AG08396 (cell line): ENCODE measurements at places on chromosomes 3 and 15.

GRCh38 chr15:33782966-33783365 lies 185.3 kb upstream of the CHRM5 start:
- DNase-seq, result no peak

DNA sequence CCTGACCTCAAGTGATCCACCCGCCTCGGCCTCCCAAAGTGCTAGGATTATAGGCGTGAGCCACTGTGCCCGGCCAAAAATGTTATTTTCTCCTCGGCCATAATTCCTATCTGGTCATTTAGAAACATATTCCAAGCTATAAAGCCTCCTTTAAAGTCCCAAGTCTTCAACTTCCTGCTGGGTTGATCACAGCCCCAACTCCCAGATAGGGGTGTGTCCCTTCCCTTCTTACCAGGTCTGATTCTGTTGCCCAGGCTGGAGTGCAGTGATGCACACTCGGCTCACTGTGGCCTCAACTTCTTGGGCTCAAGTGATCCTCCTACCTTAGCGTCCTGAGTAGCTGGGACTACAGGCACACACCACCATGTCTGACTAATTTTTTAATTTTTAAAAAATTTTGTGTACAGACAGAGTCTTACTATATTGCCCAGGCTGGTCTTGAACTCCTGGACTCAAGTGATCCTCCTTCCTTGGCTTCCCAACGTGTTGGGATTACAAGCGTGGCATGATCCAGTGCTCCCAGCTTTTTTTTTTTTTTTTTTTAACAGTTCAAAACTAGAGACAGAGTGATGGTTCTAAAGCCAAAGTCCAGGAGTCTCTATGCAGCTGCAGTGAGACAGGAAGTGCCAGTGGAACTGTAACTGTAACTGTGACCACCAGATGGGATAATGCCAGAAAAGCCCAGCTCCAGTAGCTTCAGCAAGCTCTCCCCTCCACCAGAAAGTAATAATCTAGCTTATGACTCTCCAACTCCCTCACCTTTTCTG lies 8.2 kb upstream of the PRKAR2A start:
- DNase-seq, result no peak

GRCh38 chr15:43465100-43465499 lies 27.9 kb downstream of the TP53BP1 start:
- peak; percentile 45 for DNase-seq

- DNase-seq, result no peak
Measured at GRCh38 chr3:174062923-174063322, 665.4 kb downstream of the NLGN1 start.

- no peak for DNase-seq
Measured at GRCh38 chr3:14406336-14406735, 3.9 kb downstream of the SLC6A6 start.

DNA sequence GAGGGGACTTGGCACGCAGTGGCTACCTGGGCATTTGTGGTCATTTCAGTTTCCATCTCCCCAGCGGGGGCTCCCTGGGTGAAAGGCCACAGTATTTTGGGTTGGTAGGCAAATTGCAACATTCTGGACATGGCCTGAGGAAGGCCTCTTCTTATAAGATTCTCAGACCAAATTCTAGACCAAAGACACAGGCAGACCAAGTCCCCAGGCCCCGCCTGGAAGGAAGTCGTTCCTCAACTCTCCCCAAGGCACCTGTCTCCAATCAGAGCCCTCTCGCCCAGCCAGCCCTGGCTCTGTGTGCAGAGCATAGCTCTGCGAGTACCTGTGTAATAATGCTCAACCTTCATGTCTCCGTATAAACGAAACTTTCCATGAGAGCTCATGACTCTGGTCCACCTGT lies 53.1 kb downstream of the GRIP2 start:
- DNase-seq, result no peak

DNA sequence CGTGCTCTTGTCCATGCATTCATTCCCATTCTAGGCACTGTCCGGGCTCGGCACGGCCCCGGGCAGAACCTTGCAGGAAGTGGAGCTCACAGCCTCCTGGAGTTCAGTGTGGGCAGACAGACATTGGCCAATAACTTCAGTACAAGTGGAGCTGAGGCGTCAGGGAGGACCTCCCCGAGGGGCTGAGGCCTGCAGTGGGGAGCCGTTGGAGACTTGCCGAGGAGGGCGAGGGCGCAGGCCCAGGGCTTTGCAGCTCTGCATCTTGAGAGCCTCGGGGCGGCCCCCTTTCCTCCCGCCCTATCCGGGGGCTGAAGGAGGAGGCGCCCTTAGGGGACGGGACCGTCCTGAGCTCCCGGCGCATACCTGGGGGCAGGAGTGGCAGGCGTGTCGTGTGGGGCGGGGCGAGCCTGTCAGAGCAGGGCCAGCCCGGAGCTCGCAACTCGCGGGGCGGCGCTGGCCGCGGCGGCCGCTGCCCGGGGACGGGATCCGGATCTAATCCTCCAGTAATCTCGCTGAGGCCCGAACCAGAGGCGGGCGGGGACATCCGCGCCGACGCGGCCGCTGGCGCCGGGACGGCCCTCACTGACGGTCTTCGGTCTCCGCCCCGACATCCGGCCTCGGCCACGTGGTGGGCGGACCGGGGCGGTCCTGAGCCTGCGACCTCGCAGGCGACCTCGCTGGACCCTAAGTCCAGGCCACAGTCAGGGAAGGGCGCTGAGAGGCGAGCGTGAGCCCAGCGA lies at the start of gene ACY1:
TSS of gene ACY1 (plus strand) at position 698 of the 740 bp plus-strand sequence. CDS start 530 bp downstream, outside the sequence.
- peak; percentile 98 for DNase-seq

DNA sequence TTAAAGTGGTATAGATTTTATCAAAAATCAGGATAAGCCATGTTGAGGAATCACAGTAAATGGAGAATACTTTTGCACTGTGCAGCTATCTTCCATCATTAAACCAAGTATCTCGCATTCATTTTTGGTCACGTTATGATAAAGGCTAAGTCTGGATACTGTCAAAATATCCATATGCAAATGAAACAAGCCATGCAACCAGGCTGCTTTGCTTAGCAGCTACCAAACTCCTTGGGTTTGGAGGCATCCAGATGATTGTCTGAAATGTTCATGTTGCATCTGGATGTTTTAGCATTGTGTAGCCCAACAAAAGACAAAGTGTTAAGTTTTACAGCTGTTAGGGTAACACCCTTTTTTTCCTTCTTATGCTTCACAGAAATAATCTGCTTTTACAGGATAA lies 322.9 kb upstream of the MDFIC2 start:
- DNase-seq, result no peak

GRCh38 chr3:10772271-10773161 lies 43.5 kb upstream of the SLC6A11 start:
- DNase-seq, result no peak

GRCh38 chr3:127652246-127652995 lies 20.3 kb upstream of the ABTB1 start:
- peak; percentile 74 for DNase-seq

- DNase-seq, result no peak
Measured at GRCh38 chr3:38126121-38126892, 10.6 kb downstream of the ACAA1 start.

- DNase-seq, result peak; percentile 59
Measured at GRCh38 chr3:16399473-16399872, 114.0 kb downstream of the RFTN1 start.

GRCh38 chr15:62564886-62565633 lies 400.0 kb upstream of the C2CD4B start:
- DNase-seq, result no peak

DNA sequence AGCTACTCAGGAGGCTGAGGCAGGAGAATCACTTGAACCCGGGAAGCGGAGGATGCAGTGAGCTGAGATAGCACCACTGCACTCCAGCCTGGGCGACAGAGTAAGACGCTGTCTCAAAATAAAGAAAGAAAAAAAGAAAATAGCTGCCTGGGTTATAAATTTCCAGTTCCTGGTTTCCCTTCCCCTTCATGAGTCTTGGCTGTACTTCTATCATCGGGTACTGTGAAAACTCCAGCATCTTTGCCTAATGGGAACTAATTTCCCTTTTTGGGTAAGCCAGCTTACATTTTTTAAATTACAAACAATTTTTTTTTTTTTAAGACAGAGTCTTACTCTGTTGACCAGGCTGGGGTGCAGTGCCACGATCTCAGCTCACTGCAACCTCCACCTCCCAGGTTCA lies 15.0 kb downstream of the DENND4A start:
- no peak for DNase-seq

DNA sequence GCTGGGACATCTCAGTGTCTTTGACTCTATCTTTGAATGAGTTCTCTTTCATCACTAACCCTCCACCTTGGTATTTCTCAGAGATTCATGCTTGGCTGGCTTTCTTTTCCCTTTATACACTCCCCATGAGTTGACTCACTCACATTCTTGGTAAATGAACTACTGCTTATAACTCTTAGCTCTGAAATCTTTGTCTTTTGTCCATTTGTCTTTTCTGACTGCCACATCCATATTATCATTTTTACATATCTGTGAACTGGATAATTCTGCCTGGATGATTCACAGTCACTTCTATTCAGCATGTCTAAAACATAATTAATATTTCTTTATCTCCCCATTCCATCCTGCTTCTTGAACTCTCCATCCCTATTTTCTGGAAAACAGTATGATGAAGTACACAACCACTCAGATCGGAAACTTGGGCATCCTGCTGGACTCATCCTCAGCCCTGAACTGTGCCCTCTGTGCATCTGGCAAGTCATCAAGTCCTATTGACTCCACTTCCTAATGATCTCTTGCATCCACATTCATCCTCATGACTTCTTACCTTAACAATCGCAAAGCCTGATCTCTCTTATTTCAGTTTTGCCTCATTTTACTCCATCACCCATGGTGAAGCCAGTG lies 66.9 kb downstream of the KCNAB1 start:
- no peak for DNase-seq

DNA sequence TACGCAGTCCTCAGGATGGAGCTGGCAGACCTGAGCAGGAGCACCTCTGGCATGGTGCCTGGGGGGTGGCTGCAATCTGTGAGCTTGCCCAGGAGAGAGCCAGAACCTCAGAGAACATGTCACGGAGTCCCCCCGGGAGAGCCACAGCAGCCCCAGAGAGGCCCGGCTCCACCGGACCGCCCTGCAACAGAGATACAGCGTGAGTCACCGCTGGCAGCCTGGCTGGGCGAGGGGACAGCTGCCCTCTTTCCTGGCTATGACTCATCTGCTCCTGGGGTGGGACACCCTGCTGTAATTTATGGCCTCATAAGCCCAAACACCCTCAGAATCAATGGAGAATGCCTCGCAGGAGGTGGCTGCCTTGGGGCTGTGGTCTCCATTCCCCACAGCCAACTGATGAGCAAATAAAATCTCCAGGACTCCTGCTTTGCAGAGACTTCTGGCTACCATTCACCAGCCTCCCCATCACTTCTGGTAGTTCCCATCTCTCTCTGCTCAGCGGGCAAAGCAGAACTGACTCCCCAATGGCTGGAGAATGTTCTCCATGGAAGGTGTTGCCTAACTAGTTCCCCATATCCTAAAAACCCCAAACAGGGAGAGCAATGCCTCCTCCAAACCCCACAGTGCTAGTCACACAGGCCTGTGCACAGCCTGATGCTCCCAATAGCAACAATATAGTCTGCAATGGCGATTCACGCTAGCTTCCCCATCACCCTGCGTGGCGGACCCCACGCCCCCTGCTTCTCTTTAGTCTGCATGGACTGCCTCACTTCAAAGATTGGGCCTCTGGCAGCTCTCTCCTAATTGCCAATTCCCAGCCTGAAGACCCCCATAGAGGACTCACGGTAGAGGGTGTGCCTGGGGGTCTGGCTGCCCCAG lies 21.6 kb downstream of the ACSBG1 start:
- peak; percentile 77 for DNase-seq

DNA sequence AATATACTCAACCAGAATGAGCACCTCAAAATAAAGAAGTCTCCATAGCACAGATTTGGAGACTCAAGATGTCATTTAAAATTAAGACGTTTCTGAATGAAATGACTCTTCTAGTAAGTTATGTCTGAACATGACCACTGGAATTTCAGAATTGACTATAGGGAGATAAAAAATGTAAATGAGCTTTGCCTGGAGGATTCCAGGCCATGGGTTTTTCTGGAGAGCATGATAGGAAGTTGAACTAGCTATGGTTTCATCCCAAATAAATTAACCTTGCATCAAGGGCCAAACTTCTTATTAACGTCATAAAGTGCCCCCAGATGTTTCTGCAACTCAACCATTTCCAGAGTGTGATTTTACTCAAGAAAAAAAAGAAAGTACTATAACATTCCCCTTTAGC lies 222.6 kb upstream of the NR2F2 start:
- DNase-seq, result no peak

- DNase-seq, result no peak
Measured at GRCh38 chr3:40739971-40740370, 215.2 kb downstream of the ZNF621 start.

GRCh38 chr3:189355481-189356201 lies 183.9 kb downstream of the TPRG1 start:
- DNase-seq, result peak; percentile 44

- no peak for DNase-seq
Measured at GRCh38 chr15:43889042-43889441, 62.2 kb downstream of the WDR76 start.

DNA sequence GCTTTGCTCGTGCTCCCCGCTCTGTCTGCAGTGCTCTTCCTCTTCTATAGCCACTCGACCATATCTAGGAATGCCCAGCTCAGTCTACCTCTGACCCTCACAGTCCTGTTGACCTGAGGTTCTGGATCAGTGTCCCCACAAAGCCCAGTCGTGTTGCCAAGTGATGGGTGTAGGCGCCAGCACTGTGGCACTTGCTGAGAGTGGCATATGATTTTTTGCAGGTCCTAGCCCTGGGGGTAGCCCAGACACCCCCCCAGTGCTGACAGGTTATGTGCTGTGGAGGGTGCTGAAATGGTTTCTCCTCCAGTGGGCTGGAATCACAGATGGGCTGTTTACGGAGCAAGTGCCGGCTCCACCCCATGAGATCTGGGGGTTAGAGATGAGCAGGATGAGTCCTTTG lies 32.5 kb downstream of the ACAD9 start:
- DNase-seq, result no peak

DNA sequence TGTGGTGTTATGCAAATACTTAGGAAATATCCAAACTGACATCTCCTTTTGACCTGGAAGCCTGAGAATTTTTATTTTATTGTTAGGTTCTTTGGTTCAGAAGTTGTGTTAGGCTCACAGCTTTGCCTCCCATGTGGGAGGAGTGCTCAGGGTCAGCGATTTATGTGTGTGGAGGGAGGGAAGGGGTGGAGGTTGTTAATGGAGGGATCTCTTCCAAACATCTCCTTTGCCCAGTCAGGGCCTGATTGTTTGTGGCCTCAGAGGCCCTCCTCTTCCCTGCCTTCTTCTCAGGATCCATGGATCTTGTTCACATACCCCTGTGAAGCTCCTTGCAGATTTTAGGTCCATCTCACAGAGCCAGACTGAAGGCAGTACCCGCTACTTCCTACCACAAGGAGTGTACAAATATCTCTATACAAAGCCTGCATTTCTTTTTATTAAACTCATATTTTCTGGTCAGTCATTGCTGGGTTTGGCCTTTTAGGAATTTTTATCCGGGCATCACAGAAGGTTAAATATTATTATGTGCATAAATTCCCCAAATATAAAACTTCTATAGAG lies 40.3 kb downstream of the BBX start:
- DNase-seq, result no peak

DNA sequence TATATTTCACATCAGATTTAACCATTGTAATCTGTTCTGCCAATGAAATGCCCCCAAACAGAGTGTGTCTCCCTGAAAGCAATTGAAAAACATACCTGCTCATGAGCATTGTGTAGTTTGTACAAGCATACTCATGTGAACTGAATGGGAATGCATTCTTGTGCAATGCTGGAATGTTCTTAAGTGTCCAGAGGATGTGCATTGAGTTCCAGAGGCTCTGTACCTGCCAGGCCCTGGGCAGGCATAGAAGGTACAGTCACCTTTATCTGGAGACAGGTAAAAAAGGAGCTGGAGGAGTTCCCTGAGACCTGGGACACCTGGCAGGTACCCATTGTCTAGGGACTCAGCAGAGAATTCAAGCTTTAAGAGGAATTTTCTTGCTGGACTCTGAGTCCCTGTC lies 2.8 kb downstream of the MRAS start:
- no peak for DNase-seq
